Midbrain (tissue), 1 donor: ENCODE measurements at places on chromosomes 3 and 15.
A peak's percentile ranks its signal among the peaks of the same experiment; 100 is the strongest.

GRCh38 chr3:119148493-119149180 is 2.7 kb downstream of the TEX55 start:
- DNase-seq: no peak

DNA sequence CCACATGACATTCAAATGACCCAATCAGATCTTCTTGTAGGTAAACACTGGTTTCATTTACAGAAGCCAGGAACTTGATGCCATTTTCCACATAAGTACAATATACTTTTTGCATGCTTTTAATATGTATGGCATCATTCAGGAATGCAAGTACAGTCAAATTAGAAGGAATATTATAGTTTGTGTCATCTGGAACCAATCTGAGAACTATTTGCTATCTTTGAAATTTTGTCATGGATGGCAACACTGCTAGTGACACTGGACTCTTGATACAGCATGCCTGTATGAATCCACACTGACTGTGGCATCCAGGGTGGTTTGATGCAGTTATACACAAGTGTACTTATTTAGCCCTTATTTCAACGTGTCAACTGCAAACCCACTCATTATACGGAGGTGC is 141.6 kb downstream of the EBLN2 start:
- DNase-seq: no peak

GRCh38 chr15:61750271-61751084 is 309.8 kb downstream of the VPS13C start:
- DNase-seq: peak; percentile 39

GRCh38 chr3:152256851-152257562 is 11.7 kb upstream of the MBNL1 start:
- DNase-seq: no peak

- DNase-seq: no peak
These were observed 512.7 kb downstream of the FOXP1 start for GRCh38 chr3:71070497-71071463.

GRCh38 chr3:32340611-32341365 is 50.9 kb upstream of the CMTM7 start:
- DNase-seq: no peak

DNA sequence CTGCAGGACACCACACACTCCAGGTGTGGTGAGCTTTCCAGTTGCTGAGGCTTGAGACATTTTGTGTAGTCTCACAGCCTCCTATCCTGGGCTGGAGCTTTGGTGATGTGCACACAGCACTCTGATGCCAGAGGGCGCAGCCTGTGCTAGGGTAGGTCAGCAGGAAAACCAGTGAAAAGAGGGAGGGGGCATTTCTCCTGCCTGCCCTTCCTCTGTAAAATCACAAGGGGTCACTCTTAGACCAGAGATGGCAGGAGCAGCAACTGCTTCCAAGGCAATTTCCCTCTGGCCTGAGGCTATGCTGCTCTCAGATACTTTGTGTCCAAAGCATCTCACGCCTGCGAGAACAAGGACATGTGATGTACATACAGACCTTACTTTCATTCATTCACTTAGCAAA is 16.5 kb upstream of the MUSTN1 start:
- no peak for DNase-seq
